ENCODE measurements at places on chromosomes 11 and 22.

DNA sequence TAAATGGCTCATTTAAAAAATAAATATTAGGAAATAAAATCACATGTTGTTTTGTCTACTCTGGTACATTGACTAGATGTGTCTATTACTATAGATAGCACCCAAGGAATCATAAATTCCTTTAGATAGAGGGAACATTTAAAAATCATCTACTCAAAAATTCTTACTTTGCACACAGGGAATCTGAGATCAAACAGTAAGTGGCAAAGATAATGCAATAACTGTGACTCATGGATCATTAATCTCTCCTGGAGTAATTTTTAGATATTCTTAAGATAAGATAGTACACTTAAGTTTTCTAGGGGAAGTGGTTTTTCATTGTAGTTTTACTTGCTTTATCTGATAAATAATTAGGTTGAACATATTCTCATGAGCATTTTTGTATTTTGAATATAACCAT lies 468.9 kb downstream of the LUZP2 start:
- DNase-seq, result no peak

- no peak for DNase-seq
Measured at GRCh38 chr11:75158696-75159150, 7.8 kb downstream of the SLCO2B1 start.

DNA sequence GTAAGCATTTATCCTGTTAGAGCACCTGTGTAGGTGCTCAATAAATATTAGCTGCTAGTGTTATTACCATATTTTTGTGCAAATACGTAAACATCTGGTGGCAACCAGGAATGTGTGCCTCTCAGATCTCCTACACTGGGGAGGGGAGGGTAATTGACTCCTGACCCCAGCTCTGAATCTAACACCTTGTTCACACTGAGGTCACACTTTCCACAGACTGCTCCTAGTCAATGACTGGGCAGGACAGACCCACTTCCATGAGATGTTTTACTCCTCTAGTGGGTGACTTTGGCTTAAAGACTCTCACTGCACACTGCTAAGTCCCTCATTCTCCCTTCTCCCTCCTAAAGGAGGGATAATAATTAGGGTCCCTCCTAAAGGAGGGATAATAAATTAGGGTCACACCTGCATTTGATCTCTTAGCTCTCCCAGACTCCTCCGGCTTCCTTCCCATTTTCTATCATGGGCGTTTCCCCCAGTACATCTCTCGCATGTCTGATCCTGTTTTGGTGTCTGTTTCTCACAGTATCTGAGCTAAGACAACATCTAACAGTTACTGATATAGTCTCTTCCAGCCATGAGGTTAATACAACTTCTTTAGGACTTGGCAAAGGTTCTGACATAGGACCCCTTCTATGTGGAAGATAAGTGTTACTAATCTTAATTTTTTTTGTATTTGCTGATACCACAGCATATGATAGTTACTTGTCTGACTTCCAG lies 8.0 kb downstream of the CSTPP1 start:
- no peak for DNase-seq

DNA sequence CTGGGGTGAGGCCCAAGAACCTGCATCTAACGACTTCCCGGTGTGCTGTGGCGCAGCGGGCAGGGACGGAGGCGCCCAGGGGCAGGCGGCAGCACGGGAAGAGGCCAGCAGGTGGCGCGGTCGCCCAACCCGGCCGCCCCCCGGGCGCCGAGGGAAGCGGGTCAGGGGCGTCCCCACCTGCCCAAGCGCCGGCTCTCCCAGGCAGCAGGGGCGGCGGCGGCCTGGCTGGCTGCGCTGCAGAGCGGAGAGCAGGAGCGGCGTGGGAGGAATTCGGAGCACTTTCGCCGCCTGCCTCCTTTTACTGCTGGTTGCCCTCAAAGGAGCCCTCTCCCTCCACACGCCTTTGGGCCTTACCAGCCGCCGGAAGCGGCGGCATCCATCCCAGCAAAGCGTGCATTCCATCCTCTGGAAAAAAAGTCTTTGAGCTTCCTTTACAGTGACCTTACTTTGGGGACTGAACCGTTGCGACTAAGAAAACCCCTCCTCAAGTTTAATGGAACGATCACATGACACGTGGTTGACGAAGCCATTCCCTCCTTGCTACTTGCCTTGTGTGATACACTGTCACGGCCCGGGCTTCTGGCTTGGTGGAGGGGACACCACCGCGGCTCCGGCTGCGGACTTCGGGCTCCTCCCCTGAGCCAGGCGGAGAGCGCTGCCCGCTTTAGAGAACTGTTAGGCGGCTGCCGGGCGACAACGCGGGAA lies 106.8 kb upstream of the CLMP start:
- no peak for DNase-seq

GRCh38 chr11:121023848-121024751 lies at the start of gene TBCEL:
TSS of gene TBCEL (plus strand) at chr11:121024102. CDS start at chr11:121045691, 21,589 bp downstream.
- DNase-seq, result peak; percentile 53

DNA sequence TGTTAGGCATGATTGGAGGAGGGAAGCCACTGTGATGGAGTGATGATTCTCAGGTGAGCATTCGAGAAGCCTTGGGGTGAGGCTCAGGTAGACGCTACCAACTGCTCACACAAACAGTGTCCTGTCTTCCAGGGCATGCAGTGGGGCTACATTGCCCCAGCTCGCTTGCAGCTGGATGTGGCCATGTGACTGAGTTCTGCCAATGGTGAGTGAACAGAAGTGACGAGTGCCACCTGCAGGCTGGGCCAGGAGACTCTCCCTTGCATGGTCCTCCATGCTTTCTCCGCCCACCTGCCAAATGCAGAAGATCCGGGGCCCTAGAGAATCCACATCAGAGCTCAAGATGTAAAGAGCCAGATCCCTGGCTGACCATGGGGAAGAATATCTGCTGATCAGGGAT lies 195.9 kb downstream of the BCR start:
- DNase-seq, result no peak

DNA sequence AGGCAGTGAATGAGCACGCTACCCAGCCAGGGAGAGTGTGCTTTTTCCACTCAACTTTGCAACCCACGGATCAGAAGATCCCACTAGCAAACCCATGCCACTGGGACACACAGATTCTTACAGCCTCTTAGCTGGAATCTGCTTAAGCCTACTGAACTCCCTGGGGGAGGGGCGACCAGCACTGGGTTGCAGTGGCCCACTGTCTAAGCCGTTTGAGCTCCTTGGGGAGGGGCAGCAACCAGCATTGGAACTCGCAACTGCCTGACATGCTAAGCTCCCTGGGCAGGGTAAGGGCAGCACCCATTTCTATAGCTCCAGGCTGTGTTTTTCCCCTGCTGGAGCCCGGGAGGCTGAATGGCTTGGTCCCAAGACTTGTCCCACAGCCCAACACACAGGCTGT lies 99.6 kb downstream of the FAM168A start:
- no peak for DNase-seq

DNA sequence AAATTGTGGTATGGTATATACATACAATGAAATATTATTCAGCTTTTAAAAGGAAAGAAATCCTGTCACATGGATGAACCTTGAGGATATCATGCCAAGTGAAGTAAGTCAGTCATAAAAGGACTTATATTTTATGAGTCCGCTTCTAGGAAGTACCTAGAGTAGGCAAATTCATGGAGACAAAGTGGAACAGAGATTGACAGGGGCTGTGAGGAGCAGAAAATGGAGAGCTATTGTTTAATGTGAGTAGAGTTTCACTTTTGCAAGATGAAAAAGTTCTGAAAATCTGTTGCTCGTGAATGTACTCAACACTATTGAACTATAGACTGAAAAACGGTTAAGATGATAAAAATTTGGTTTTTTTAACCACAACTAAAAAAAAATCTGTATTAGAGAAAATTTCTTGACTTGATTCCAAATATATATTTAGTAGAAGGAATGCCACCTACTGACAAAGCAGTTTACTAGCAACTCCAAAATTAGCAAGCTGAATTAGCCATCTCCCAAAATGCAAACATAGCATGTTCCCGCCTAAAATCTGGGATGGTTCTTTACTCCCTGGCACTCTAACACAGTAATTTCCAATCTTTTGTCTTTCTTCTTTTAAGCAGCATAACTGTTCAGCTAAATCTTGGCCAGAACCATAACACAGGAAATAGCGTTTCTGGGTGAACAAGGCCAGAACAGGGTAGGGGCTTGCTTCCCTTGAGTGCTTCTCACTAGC lies 1.5 kb downstream of the UFD1 start:
- DNase-seq, result no peak

DNA sequence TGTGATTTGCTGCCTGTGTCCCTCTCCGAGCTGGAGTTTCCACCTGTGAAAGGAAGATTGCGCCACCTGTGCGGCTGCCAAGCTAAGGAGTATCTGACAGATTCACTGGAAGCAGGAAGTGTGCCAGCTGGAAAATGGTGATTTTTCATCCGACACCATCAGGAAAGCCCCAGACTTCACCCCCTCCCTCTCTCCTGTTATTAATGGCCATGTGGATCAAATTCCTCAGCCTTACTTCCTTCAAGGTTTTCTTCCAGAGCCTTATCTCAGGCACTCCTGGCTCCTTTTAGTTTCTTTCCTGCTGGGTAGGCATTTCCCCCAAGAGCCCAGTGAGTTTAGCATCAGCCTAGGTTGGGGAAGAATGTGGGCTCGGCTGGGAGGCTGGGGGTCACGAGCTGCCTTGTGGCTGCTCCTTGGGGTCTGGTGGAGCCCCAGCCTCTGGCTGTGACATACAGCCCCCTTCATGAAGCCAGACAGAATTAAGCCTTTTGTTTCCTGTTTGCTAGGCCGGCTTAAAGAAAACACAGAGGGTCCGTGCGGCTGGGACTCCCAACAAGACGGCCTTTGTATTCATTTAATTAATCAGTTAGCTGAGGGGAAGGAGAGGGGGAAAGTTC lies 37.1 kb downstream of the PKNOX2 start:
- DNase-seq, result no peak

GRCh38 chr11:133939558-133939957 lies 17.2 kb downstream of the IGSF9B start:
- no peak for DNase-seq

DNA sequence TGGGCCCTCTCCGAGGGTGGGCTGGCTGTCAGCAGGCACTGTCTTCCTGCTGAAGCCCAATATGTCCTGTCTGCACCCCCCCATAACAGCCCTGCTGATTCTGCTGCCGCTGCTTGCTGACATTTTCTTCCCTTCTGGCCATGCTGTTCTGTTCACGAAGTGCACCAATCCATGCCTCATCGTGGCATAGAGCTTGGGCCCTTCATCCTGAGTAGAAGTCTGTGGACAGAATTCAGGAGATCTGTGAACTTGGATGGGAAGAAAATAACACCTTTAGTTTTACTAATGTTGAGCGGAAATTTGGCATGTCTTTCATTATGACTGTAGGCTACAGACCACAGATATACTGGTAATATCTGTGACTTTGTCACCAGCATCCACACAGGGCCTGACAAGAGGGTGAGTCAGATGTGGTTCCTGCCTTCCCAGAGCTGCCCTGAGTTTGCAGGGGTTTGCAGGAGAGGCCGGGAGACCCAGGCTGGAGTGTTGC lies 14.1 kb upstream of the KIAA0930 start:
- no peak for DNase-seq

GRCh38 chr11:71188886-71189767 lies 63.2 kb downstream of the SHANK2 start:
- no peak for DNase-seq
